Colonic mucosa (tissue), 4 donors: ENCODE measurements at places on chromosomes 3 and 15. TPM values are rescaled to one million over a fixed set of nuclear protein-coding genes. Genes with fewer than 3 reads are reported as not detected.

KCNAB1 gene
- 0.07 TPM for total RNA-seq

DNA sequence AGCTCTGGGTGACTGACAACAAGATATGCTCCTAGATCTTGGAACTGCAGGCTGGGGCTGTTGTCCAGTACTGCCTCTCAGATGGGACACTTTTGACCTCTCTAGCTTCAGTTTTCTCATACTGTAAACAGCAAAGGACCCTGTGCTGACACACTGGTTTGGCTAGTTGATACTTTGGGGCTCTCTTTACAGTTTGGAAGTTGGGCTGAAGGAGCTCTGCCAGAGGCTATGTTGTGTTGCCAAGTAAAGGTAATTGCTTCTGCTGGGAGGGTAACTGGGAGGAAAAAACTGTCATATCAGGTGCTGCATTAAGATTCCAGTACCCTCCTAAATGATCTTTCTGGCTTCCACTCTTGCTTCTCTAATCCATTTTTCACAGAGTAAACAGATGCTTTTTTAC lies 54.0 kb downstream of the ISL2 start:
- no peak for DNase-seq

- no peak for DNase-seq
Observed at GRCh38 chr3:31645256-31645655, 112.5 kb downstream of the STT3B start.

DNA sequence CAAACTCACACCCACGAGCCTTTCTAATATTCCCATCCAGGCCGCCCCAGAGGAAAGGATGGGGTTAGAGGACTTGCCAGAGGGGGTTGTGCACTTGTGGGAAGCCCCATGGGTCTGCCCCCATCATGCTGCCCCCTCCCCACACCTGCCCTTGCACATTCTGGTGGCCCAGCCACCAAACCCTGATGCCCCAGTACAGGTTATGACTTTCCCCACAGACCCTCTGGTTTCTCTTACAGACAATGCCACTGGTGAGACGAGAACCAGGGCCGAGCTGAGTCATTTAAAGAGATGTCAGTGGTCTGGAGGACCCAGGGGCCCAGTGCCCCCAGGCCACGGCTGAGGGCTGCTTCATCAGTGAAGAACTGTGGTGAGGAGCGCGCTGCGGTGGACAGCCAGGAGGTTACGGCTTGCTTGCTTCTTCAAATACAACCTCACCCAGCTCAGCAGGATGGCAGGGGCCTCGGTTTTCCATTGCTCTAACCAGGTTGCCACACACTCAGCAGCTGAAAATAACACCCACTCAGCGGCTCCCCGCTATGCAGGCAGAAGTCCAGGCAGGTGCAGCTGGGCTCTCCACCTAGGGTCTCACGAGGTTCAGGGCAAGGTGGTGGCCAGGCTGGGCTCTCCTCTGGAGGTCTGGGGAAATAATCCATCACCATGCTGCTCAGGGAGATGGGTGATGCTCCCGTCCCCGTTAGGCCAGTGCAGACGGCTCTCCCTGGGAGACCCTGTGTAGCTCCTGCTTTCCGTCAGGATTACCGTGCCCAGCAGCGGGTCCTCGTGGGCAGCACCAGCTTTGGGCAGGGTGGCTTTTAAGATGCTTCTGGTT lies 13.8 kb upstream of the SNRPA1 start:
- DNase-seq = no peak

- no peak for DNase-seq
Observed at GRCh38 chr3:48140336-48140757, 47.9 kb downstream of the CDC25A start.

GRCh38 chr3:113079218-113079961 lies 88.6 kb downstream of the GTPBP8 start:
- DNase-seq = no peak

- no peak for DNase-seq
Observed at GRCh38 chr3:125053304-125053699, 2.5 kb downstream of the HEG1 start.

DNA sequence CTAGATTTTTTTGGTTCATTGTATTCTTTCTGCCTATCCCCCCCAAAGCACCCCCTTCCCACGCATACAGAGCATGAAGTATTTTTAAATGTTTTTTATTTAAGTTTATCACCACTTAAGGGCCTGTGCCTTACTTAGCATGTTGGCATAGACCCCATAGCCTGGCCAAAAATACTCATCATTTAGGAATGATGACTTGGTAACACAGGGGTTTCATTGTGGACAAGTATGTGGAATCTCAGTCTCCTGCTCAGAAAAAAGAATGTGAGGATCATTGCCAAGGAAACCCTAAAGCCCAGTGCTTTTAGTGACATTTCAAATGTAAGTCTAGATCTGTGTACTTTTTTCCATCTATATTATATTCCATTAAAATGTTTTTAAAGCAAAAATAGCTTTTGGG lies 146.3 kb downstream of the ALCAM start:
- DNase-seq = no peak

GRCh38 chr3:175486255-175486654 lies 627.1 kb downstream of the NAALADL2 start:
- no peak for DNase-seq

- no peak for DNase-seq
Observed at GRCh38 chr3:113270068-113270467, 58.7 kb downstream of the BOC start.

SNURF gene
- 1.2 TPM for total RNA-seq

DNA sequence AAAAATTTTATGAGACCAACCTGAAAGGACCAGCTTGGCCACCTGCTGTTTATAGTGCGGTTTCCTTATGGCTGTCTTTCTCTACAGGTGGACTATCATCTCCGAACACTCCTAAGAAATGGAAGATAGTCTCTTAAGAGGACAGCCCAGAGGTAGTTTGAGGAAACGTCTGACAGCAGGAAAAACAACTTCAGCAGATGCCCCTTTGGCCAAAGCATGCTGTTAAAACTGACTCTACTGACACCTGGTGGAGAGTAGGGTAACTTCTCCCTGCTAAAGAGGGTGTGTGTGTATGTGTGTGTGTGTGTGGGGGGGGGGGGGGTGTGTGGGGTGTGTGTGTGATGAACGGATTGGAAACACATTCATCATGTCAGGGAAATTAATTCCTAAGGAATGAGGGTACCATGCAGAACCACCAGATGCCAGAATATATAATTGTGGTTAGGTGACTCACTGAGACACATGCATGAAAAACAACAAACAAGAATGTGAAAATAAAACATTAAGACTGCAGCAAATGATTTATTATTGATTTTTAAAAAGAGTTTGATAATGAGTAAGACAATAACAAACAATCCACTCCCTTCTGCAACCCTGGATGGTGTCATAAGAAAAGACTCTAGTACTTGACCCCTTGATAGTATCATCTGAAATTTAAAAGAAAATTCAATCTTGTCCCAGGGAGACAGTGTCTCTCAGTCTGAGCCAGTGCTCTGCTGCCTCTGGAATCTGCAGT lies 256.5 kb downstream of the THRB start:
- DNase-seq = peak; percentile 69

FGD5 gene
- total RNA-seq = 4.4 TPM

CNOT10 gene
- 23.8 TPM for total RNA-seq

- DNase-seq = no peak
Observed at GRCh38 chr3:64584179-64584578, 103.6 kb downstream of the ADAMTS9 start.

GRCh38 chr3:13347390-13347950 lies 72.7 kb downstream of the NUP210 start:
- no peak for DNase-seq

GRCh38 chr3:182789371-182789770 lies 3.9 kb upstream of the ATP11B start:
- DNase-seq = no peak

- no peak for DNase-seq
Observed at GRCh38 chr15:101242999-101243336, 8.9 kb downstream of the CHSY1 start.

DNA sequence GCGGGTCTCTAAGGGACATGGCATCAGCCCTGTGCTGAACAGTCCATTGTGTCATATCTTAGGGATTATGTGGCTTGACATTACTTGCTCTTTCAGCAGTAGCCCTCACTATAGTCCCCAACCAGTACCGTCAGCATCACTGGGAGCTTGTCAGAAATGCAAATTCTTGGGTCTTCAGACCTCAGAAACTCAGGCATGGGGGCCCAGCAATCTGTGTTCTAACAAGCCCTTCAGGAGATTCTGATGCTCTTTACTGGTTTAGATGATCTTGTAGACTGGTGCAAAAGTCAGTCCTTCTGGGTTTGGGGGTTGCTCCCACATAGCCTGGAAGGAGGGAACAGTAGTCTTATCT lies 39.0 kb upstream of the TRAK1 start:
- no peak for DNase-seq

SLC51B gene
- total RNA-seq = 102 TPM

- no peak for DNase-seq
Observed at GRCh38 chr3:156600834-156601233, 45.9 kb upstream of the SSR3 start.

- DNase-seq = no peak
Observed at GRCh38 chr15:72671525-72671924, 14.5 kb downstream of the HIGD2B start.

GRCh38 chr3:184347321-184348056 lies 10.1 kb downstream of the FAM131A start:
- DNase-seq = no peak

SLC9C1 gene
- total RNA-seq = 0.13 TPM

DNA sequence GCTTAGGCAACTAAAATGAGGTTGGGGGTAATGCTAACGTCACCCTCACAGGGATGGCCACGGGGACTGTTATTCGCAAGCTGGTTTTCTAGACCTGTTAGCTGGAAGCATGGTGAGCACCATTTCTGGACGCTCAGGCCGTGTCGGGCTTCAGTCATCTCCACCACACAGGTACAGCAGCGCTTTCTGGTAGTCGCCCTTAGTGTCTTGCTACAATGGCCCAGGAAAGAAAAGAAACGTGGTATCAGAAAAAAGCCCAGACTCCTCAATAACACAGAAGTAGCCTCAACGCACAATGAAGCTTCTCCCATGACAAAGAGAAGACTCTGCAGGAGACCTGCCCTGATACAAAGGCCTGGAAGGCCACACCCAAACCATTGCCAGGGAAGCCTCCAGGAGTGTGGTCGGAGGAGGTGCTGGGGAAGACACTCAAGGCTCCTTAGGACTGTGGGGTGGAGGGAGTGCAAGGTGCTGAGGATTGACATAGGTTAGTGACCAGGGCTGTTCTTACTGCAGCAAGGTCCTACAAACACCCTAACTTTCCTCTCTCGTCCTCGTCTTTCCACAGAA lies 50.2 kb downstream of the ANXA2 start:
- no peak for DNase-seq

GRCh38 chr3:177135841-177136492 lies 61.3 kb downstream of the TBL1XR1 start:
- DNase-seq = no peak

- DNase-seq = no peak
Observed at GRCh38 chr15:90790057-90790456, 72.9 kb downstream of the BLM start.

DNA sequence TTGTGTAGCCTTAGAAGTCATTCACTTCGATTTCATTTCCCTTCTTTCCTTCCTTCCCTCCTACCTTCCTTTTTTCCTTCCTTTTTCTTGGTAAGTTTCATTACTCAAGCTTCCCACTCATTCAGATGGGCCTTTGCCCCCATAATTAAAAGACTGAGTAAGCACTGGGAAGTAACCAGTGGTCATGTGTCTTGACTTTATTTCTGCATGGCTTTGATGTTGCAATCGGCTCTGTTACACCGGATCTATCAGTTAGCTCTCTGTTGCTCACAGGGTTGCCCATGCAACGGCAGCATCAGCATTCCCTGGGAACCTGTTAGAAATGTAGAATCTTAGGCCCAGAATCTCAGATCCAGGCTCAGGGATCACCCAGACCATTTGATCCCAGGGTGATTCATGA lies 25.6 kb upstream of the LARS2 start:
- no peak for DNase-seq

DNA sequence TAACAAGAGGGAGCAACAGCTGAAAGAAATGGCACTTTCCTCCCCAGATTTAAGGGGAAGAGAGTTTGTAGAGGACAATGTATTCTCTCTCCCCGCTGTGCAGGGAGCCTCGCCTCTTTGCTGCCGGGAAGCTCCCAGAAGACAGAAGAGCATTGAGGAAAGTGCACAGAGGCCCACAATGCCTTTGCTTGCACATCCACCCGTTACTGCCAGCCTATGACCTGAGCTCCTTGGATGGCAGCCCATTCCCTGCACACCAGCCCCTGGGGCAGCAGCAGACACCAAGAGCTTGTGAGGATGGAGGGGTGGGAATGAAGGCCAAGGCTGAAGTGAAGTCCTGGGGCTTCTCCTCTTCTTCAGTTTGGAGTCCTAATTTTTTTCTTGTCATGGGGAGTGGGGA lies 67.0 kb downstream of the CLDN11 start:
- DNase-seq = no peak

DNA sequence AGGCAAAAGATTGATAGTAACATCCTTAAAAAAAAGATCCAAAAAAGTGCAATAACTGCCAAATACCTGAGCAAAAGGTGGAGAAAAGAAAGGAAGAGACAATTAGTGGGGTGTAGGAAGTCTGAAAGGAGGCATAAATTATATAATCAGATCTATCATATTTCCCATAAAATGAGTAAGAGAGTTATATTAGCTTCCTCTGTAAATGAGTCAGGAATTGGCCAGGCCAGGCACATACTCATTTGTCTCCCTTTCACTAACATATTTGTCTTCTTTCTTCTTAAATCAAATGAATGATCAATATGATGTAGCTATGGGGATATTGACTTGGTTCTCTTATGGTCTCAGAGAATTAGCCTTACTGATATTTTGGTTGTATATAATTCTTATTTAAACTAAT lies 292.3 kb upstream of the CADM2 start:
- no peak for DNase-seq

DNA sequence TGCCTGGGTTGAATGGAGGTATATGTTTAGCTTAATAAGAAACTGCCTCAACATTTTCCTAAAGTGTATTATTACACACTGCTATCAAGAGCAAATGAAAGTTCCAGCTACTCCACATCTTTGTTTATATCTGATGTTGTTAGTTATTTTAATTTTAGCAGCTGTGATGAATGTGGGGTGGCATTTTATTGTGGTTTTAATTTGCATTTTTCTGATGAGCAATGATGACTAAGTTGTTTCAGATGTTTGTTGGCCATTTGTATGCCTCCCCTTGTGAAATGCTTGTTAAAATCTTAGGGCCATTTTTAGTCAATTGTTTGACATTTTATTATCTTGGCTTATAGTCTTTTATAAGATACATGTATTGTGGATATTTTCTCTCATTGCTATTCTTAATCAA lies 260.4 kb upstream of the SLCO3A1 start:
- DNase-seq = no peak

COLQ gene
- total RNA-seq = 0.79 TPM

GRCh38 chr3:106452096-106452495 lies 583.3 kb upstream of the CBLB start:
- DNase-seq = no peak

GPR156 gene
- total RNA-seq = 0.07 TPM

DNA sequence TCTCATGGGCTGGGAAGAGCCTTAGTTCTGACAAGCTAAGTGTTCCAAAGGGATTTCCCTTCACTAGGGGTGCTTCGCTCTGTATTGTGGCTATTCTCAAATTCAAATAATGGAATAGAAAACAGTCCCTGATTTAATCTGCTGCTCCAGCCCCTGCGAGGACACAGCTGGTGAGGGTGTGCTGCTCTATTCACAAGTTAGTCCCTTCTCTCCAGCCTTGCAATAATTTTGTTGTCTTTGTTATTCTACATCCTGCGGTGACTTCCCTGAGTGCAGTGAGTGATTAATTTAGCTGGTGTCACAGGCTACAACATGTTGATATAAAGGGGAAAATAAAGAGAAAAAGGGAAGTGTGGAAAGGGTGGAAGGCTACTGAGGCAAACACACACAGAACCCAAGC lies 180.5 kb upstream of the VEPH1 start:
- no peak for DNase-seq

GRCh38 chr3:183558495-183558894 lies 3.0 kb upstream of the KLHL6 start:
- no peak for DNase-seq

CHRM5 gene
- total RNA-seq = not detected
